ENCODE measurements at places on chromosomes 11 and 22.

- no peak for DNase-seq
Observed at GRCh38 chr22:42608136-42608822, 6.4 kb downstream of the POLDIP3 start.

DNA sequence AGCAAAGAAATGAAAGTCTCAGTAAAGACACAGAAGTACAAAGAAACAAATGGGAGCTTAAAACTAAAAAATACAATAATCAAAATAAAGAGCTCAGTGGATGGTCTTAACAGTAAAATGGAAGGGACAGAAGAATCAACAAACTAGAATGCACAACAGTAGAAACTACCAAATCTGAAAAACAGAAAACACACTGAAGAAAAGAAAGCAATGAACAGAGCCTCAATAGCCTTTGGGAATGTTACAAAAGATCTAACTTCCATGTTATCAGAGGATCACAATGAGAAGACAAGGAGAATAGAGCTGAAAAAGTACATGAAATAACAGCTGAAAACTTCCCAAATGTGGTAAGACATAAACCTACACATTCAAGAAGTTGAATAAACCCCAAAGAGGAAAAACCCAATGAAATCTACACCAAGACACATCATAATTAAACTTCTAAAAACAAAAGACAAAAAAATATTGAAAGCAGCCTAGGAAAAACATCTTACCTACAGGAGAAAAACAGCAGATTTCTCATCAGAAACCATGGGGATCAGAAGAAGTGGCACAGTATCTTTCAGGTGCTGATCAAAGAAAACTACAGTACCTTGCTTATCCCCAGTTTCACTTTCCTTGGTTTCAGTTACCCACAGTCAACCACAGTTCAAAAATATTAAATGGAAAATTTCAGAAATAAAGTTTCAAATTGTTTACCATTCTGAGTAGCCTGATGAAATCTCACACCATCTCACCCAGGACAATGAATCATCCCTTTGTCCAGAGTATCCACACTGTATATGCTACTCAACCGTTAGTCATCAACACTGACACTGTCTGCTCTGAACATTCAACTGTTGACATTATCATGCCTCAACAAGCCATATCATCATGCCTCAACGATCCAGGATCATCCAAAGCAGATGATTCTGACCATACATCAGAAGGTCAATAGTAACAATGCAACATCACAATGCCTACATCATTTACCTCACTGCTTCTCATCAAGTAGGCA, 22.2 kb downstream of the RRAS2 start:
- DNase-seq, result no peak

GRCh38 chr11:1674173-1675131, 22.5 kb upstream of the KRTAP5-6 start:
- DNase-seq, result no peak

DNA sequence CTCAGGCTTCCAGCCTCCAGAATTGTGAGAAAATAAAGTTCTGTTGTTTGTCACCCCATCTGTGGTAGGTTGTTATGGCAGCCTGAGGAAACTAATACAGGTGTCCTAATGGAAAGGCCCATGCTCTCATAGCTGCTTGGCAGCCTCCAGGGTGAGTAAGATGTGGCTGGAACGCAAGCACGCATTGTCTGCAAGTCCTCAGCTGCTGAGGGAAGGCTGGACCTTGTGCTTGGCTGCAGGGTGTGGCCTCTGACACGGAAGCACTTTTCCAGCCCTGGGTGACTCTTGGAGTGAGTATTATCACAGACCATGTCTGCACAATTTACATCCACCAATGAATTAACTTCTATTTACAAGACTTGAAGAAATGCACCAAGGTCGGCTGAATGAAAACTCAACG, 44.4 kb upstream of the BARX2 start:
- DNase-seq, result no peak

- DNase-seq, result no peak
Observed at GRCh38 chr11:26950260-26950719, 43.6 kb upstream of the FIBIN start.

GRCh38 chr11:75516886-75517285, 8.9 kb downstream of the GDPD5 start:
- DNase-seq, result no peak

DNA sequence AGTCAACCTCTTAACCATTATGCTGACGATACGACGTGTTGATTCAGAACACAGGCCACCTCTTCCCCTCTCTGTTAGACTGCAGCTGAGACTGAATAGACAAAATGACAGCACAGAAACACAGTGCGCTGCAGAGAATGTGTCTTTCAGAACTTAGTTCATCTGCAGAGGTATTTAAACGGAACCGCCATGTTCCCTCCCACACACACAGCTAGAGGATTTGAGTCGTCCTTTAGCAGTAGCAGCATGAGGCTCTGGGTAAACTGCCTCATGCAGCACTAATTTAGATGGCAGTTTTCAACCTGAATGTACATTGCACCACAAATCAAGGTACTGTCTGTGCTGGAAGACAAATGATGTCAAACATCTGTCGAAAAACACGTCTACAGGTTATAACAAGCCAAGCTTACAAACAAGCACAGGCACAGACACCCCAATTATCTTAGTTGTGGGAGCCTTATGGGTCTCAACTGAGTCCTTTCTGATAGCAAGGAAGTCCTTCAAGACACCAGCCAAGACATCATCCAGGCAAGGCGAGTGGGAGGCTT, 76.6 kb upstream of the LRRC4C start:
- no peak for DNase-seq

DNA sequence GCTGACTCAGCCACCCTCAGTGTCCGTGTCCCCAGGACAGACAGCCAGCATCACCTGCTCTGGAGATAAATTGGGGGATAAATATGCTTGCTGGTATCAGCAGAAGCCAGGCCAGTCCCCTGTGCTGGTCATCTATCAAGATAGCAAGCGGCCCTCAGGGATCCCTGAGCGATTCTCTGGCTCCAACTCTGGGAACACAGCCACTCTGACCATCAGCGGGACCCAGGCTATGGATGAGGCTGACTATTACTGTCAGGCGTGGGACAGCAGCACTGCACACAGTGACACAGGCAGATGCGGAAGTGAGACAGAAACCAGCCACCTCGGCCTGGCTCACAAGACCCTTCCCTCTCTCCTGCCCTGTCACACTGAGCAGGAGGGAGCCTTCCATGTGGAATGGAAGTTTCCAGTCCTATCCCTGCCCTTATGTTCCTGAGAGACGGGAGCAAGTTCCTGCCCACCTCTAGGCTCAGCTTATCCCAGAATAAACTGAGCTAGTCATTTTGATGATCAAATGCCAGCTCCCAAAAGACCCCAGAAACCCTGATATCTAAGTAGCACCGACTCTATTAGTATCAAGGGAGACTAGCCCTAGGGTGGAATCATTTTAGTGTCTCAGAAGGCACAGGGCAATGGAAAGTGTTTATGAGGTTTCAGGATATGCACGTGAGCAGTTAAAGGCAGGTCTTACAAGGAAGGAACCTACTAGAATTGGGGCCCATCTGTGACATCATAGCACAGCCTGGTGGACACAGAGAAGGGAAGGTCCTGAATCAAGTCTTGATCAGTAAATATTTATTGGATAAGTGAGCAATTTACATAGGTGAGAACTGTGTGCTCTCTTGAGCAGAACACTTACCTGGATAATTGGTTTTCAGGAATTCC, 6.3 kb upstream of the IGLL5 start:
- no peak for DNase-seq

GRCh38 chr11:131463649-131464425, 93.4 kb downstream of the NTM start:
- DNase-seq, result no peak

- DNase-seq, result no peak
Observed at GRCh38 chr11:70307176-70307575, 36.7 kb downstream of the PPFIA1 start.

- DNase-seq, result no peak
Observed at GRCh38 chr22:48500471-48501230, 1327.0 kb downstream of the BRD1 start.

- no peak for DNase-seq
Observed at GRCh38 chr11:128737704-128738103, 43.8 kb downstream of the FLI1 start.

DNA sequence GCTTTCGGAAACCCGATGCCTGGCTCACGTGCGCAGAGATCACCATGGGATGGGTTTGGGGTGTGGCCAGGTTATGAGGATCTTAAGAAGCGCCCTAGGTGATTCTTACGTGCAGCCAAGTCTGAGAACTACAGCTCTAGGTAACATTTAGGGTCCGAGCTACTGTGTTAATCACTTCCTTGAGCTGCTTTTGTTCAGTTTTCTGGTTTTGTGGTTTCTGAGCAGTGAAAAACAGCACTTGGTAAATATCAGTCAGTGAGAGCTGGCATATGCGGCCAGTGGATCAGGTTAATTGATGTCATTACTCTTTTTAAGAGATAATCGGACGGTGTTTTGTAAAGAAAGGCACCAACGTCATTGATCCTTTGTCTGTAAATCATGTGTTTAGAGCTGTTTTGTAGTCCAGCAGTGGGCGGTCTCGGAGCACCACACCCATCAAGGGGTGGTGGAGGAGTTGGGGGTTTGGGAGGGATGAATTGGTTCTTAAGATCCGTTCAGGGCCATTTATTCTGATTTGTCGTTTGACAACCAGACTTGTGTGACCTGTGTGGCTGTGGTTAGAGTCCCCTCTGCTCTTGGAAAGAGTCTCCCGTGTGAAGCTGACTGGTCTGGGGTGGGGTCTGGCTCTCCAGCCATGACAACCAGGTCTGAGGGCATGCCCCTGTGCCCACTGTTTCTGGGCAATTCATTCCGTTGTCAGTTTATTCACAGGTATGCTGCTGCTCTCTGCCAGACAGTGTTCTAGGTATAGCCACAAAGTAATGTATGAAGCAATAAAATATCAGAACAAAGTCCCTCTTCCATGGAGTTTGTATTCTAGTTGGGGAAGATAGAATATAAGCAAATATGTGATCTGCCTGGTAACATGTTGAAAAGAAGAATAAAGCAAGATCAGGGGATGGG, 61.9 kb upstream of the SORL1-AS1 start:
- no peak for DNase-seq

DNA sequence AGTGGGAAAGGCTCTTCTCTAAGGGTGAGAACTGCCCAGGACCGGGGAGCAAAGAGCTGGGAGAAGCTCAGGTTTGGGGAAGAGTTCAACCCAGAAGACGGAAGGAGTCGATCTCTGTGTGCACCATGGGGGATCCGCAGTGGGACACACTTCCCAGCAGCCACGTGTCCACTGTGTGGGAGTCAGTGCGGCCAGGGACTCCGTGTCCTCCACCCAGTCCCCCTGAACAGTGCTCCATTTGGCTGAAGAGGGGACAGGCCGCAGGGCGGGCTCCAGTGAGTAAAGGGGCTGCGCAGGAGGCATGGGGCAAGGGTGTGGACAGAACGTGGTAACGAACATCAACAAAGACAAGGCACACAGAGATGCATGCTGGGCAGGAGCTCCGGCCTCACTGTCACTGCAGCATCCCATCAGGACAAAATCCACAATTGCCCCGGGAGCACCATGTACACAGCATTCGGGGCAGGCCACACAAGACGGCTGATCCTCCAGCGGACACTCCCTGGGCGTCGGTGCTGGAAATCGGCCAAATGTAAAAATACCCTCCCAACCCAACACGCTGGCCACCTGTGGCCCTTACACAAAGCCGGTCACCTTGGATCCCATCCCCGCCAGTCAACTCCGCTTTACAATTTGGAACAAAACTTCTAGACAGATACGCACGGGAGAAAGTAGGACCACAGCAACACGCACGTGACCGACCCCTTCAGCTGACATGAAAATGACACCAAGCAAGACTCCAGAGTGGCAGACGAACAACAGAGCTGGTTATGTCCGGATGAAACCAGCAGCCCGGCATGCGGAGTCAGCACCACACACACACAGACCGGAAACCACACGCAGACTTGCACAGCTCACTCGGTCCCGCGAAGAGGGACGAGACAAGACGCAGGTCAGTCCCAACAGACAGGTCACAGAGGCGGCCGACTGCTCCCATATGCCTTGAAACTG, 366.8 kb downstream of the SHANK2 start:
- no peak for DNase-seq

- no peak for DNase-seq
Observed at GRCh38 chr11:13119361-13119760, 110.2 kb downstream of the RASSF10 start.

- DNase-seq, result no peak
Observed at GRCh38 chr22:43539572-43540528, 128.0 kb downstream of the MPPED1 start.

- DNase-seq, result no peak
Observed at GRCh38 chr11:48103621-48104567, 112.7 kb upstream of the OR4B1 start.
